ENCODE measurements at places on chromosomes 13 and 19.

DNA sequence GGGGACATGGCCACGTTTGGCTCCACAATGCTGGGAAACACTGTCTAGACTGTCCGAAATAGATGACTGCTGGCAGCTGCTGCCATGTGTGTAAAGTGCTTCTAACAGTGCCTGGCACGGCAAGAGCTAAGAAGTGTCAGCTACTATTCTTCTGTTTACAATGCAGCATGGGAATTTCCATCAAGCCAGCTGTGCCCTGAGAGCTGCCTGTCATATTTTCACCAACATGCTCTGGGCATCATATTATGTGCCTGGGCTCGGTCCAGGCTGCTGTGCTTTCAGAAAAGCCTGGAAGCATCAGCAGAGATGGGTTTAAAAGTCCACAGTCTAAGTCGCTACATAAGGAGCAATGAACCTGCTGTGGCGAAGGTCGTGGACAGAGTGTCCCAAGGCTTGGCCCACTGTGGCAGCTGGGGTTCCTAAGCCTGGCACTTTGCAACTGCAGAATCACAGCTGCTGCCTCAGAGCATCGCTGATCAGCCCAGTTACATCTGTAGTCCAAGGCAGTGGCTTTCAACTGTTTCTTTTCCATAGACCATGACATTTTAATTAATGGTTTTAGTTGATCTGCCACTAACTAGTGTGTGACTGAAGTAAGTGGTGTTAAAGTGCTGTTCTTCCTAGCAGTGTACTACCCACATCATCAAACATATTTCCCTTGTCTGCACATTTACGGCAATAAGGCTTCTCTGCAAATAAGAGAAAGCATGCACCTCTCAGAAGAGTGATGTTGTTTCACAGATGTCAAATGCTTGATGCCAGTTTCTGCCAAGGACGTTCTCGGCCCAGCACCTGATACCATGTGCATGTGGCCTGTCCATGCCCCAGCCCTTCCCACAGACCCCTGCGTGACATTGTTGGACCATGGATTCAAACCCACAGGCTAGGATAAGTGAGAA, 95.7 kb upstream of the C1QTNF9B start:
- DNase-seq, result no peak

- DNase-seq, result no peak
These were observed 7.0 kb upstream of the SEMA6B start for GRCh38 chr19:4566402-4567051.

DNA sequence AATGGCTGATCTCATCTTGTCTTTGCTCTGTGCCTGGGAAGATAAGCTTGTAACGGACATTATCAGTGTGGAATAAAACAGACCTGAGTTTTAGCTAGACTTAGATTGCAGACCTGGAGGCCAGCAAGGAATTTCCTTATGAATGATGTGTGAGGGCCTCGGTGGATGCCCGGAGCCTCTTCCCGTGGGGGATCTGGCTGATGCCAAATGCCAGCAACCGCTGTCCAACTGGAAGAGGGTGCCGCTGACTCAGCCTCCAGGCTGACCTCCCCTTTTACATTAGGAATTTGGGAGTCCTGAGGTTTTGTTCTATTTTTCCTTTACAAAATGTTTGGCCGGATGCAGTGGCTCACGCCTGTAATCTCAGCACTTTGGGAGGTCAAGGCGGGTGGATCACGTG, 19.6 kb upstream of the LILRA2 start:
- no peak for DNase-seq

GRCh38 chr13:80235967-80236302, 105.0 kb downstream of the SPRY2 start:
- DNase-seq, result no peak

- DNase-seq, result no peak
These were observed 74.7 kb downstream of the C13orf42 start for GRCh38 chr13:51036418-51036817.

DNA sequence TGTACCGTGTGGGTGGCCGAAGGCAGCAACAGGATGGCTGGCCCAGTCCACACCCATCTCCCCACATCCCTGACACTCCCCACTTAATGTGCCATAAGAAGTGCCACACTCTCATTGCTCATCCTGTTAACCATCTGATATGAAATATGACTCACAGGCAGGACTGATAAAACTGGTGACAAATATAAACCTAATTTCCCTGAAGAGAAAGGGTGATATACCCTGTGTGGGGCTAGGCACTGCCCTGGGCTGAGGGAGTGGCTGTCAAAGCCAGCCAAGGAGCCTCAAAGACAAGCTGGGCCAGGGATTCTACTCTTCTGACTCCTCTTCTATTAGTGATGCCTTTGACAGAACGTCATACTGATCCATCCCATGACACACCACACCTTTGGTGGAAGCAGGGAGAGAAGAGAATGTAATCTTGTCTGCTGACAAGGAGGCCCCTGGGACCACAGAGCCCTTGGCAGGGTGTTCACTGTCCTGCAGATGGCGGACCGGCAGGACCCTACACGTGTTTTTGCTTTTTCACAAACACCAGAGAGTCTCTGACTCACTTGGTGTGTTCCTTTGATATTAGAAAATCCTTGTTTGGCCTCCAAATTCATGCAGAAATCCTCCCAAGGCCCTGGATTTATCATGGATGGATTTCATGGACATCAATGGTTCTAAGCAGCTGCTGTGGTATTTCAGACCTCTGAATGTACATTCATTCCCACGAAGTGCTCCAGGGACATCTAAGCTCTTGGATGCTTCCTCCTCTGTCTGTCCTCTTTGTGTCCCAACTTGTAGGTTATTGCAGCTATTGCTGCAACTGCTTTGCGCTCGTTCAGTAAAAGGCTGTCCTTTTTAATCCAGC, 98.0 kb upstream of the WASF3 start:
- no peak for DNase-seq
